HCT116 (cell line): ENCODE measurements at places on chromosomes 16 and 17. TPM values are rescaled to one million over a fixed set of nuclear protein-coding genes. Genes with fewer than 3 reads are reported as not detected.

DNA sequence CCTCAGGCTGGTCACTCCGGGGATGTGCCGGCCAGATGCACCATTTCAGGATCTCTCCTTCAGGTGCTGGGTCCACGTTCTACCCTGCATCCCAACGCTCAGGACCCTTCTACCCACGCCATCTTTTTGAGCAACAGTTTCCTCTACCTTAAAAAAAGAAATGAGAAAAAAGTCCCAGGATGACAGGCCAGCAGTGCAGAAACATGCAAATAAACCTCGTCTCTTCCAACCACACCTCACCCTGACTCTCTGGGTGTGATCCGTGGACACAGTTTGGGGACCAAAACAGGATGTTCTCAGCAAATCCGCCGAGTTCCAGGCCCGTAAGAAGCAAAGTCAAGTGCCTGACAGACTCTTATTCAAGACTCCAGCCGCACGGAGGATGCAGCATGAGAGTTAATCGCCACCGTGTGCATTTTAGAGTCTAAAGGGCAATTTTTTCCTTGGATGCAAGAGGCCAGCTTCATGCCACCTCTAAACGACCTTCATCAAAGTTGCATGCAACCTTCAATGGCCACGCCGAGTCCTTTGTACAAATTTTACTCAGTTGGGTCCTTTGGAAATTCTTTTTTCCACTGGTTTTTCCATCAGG, 99.6 kb downstream of the ZFHX3 start:
- DNase-seq: no peak

GRCh38 chr16:10635365-10636021, 55.1 kb upstream of the EMP2 start:
- no peak for DNase-seq

- no peak for DNase-seq
Observed at GRCh38 chr17:14011740-14012405, 57.4 kb upstream of the COX10 start.

- no peak for DNase-seq
Observed at GRCh38 chr16:87800497-87800896, 34.7 kb upstream of the KLHDC4 start.

- DNase-seq: no peak
Observed at GRCh38 chr16:1687427-1688316, 9.6 kb downstream of the JPT2 start.

DNA sequence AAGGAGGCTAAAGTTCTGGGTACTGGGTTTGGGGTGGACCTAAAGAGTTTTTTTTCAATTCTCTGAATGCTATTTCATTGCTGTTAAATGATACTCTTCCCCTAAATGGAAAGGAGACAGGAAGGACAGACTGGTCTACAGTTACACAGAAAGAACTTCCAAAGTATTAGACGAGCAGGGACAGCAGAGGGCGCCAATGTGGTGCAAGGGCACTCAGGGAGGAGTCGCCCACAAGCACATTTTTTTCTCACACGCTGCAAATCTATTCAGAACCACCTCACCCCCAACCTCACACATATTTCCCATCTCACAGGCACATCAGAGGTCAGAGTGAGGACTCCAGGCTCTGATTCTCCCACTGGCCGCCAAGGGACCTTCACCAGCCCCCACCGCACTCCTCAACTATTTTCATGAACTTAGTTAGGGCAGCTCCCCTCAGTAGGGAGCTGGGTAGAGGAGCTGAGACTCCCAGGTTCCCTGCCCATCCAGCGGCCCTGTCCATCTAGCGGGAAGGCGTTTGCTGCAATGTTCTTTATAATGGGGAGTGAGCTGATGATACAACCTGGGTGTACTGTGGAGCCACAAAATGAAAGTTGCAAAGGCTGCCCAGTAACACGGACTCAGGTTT, 6.8 kb upstream of the CA4 start:
- DNase-seq: peak; percentile 82

Gene ZFHX3
- 6.3 TPM for total RNA-seq

DNA sequence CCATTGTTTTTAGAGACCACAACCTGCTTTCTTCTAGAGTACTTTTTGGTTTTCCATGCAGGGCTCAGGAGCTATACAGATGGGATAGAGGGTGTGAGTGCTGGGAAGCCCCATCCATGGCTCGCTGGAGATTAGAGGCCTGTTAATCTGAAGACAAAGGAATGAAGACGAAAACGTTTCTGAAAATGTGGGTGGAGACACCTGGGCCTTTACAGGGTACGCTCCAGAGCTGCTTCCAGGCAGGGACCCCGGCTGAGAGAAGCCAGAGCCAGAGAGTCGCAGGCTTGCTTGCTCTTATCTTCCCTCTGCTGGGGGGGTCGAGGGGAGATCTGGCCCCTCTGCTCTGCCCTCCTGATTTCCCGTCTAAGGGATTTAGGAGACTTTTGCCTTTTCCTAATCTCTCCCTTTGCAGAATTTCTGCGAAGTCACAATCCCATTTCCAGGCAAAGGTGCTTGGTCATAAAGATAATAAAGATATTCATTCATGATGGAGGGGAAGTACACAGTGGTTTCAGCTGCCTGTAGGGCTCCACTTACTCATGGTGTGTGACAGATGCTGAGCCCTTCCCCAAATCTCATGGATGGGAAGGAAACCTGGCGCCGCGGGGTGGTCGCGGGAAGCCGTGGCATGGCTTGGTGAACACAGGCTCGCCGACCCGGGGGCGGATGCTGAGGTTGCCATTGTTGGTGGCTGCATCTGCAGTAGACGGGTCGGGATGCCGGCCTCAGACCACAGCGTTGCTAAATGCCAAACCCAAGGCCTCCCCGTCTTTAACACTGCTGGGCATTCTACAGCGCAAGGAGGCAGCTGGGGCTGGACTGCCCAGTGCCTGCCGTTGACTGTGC, 4.8 kb upstream of the SOCS3 start:
- no peak for DNase-seq

DNA sequence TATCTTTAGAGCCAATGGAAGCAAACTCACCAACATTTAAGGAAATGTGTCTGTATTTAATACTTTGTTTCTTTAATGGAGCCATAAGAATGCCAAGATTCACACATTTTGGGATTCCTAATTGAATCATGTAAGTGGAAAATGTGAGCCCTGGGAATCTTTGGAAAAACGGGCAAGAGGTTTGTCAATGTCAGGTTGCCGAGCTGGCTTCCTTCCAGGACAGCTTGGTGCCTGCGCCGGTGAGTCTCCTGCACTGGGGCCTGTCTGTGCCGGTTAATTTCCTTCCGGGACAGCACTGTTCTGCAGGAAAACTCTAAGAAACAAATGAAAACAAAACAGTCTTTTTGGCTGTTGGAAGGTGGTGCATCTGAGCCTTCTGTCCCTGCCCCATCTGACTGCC, 210.6 kb downstream of the HAPSTR1 start:
- no peak for DNase-seq

DNA sequence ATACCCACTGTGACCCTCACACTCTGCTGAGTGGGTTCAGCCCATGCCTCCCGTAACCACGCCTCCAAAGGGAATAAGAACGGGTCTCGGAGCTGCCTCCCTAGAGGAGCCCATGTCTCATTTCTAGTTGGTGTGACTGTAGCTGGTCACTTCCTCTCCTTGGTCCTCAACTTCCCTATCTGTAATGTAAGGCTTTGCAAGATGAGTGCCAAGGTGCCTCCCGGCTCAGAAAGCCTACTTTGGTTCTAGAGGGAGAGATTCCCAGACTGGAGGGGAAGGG, 20.8 kb downstream of the C16orf74 start:
- DNase-seq: no peak

GRCh38 chr17:79707931-79708891, 22.5 kb upstream of the ENPP7 start:
- peak; percentile 34 for DNase-seq

- no peak for DNase-seq
Observed at GRCh38 chr16:4019371-4019791, 96.9 kb downstream of the ADCY9 start.

- DNase-seq: no peak
Observed at GRCh38 chr17:12731839-12732238, 57.5 kb upstream of the ARHGAP44 start.

Gene ANKFN1
- 1.1 TPM for total RNA-seq

Gene TPSD1
- not detected for total RNA-seq

Gene SOST
- total RNA-seq: not detected

Gene CDH15
- 3.8 TPM for total RNA-seq

Gene DERL2
- total RNA-seq: 45.6 TPM

Gene NLRP1
- 7.2 TPM for total RNA-seq

Gene GRAP
- total RNA-seq: 0.27 TPM

GRCh38 chr17:17749921-17750320, 68.7 kb downstream of the RAI1 start:
- DNase-seq: peak; percentile 42

- DNase-seq: peak; percentile 64
Observed at GRCh38 chr17:45149037-45149668, 878 bp downstream of the HEXIM1 start.

DNA sequence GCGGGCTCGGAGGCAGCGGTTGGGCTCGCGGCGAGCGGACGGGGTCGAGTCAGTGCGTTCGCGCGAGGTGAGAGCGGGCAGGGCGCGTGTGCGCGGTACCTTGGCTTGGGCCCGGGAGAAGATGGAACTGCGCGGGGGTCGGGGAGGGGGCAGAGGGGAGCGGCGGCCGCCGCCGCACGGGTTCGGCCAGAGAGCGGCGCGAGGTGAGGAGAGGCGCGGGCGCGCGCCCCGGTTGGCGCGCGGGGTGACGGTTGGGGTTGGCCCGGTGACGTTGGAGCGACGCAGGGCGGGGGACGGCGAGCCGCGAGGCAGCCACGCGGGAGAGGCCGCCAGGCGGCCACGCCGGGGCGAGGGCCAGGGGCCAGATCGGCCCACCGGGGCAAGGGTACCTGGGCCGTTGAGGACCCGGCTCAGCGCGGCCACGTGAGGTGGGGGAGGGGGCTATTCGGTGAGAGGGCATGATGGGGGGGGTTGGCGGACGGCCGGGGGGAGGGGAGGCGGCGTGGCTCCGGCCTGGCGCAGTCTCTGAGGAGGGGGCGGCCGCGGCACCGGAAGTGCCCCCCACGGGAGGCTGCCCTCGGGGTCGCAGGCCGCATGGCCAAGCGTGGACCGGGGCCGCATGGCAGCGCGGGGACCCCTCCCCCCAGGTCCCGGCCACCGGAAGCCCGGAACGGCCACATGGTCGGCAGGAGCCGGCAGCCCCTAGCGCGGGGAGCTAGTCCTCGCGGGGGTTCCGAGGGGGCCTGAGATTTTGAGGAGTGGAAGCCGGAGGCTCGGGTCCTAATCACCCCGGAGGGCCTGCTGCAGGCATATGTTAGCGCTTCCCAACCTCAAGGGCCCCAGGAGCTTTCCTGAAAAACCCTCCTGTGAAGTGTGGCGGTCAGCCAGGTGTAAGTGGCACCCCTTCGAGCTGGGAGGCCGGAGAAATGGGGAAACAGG, 527 bp downstream of the EIF5A start:
- no peak for DNase-seq

GRCh38 chr16:81493755-81494433, 49.3 kb downstream of the CMIP start:
- peak; percentile 83 for DNase-seq
